Peyer's patch (tissue), 4 donors: ENCODE measurements at places on chromosomes 6 and 20. TPM values are rescaled to one million over a fixed set of nuclear protein-coding genes. Genes with fewer than 3 reads are reported as not detected.
A peak's percentile ranks its signal among the peaks of the same experiment; 100 is the strongest.

Gene KCNK17
- total RNA-seq, result 1.7 TPM

Gene SNAP91
- not detected for total RNA-seq

GRCh38 chr6:149209871-149210775 lies 107.4 kb upstream of the TAB2 start:
- no peak overlapping the region for H3K4me3 ChIP-seq
- H3K4me1 ChIP-seq, result no peaks in the 10 kb centered on the region
- no peaks in the 10 kb centered on the region for H3K36me3 ChIP-seq
- no peaks in the 10 kb centered on the region for H3K27me3 ChIP-seq

- H3K36me3 ChIP-seq, result no peaks in the 10 kb centered on the region
- no peaks in the 10 kb centered on the region for H3K4me1 ChIP-seq
- no peak for DNase-seq
- no peak overlapping the region for H3K4me3 ChIP-seq
Observed at GRCh38 chr20:24648481-24648880, 179.1 kb downstream of the SYNDIG1 start.

DNA sequence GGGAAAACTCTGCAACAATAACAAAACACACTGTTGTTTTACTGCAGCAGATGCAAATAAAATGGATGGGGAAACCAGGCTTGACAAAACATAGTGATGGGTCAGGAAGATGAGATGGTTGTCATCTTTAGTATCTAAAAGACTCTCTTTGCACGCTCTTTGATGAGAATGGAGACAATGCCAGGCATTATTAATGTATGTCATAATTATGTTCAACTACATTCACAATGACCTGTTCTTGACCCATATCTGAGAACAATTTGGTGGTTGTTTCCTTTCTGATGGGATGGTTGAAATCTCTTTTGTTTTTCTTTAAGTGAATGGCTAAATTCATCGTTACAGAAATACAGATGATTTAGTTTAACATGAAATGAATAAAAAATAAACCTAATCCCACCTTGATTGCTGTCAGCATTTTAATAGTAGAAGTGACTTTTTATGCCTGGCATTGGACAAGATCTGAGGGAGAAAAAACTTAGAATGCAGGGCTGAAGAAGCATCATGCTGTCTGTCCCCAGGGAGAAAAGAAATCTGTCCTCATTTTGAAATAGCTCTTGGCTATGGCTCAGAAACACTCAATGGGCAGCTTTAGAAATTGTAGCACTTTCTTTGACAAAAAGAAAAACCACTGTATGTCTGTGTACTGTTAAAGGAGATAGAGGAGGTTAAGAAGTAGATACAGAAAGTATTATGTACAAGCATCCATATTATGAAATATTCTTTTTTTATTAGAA lies 12.4 kb upstream of the GRIK2 start:
- no peaks in the 10 kb centered on the region for H3K36me3 ChIP-seq
- DNase-seq, result no peak
- no peaks in the 10 kb centered on the region for H3K27me3 ChIP-seq
- no peak overlapping the region for H3K27ac ChIP-seq

- peak overlapping the region; percentile 72 for H3K27ac ChIP-seq
- DNase-seq, result no peak
- peaks cover 26% of the 10 kb centered on the region for H3K4me1 ChIP-seq
- H3K4me3 ChIP-seq, result no peak overlapping the region
Observed at GRCh38 chr20:53872081-53872541, 198.3 kb downstream of the BCAS1 start.
